GDM1 (cell line): ENCODE measurements at places on chromosomes 16 and 17.

DNA sequence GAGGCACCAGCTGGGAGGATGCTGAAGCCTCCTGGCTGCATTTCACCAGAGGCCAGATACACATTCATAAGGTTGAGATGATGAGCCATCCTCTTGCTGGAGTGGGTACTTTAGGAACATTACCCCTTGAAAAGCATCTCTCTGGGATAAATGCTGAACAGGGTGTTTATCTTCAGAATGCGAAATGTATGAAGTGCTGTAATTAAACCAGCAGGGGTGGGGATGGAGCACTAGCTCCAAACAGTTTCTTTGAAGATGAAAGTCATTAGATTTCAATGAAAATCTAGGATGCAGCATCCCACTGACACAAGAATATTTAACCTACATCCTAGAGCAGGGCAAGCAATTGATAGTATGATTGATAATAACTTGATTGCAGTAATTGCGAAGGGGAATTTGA is 158.1 kb downstream of the CYLD start:
- DNase-seq: no peak

- DNase-seq: no peak
Measured at GRCh38 chr17:78532311-78532710, 44.9 kb downstream of the DNAH17 start.

DNA sequence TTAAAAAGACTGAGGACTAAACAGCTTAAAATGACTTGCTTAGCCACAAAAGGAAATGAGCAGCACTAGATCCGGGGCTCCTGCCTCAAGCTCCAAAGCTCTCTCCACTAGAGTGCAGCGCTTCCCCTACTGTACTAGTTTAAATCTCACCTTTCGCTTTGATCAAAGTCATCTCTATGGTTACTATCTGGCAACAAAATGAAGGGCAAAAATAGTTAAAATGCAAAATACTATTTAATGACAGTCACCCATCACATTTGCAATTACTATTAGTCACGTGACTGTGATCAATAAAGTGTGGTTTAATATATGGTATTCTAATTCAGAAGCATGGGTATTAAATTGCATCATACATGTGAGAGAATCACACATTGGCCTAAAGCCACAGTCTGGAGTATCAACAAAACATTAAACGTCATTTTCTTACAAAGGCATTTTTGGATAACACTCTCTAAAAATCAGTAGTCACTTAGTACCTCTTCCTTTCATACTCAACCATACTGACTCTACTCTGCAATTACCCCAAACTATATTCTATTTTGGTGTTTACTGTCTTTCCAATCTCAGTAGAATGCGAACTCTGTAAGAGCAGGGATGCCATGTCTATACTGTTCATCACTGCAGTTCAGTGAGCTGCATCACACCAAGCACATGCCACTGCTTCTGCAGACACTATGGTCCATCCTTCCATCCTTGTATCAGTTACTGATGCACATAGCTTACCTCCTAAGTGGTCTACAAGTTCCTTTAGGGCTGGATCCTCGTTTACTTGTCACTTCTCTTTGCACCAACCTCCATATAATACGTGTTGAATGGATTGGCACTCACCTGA is 6.2 kb downstream of the PSMD12 start:
- DNase-seq: no peak

DNA sequence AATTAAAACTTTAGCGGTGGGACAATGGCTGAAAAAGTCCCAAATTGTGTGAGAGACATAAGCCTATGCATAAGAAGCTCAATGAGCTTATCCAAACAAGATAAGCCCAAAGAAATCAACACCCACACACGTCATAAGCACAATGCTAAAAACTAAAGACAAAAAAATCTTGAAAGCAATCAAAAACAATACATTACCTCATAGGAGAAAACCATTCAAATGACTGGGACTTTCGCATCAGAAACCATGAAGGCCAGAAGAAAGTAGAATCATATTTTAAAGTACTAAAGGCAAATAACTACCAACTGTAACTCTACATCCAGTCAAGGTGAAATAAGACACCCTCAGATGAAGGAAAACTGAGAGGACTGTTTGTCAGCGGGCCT is 50.2 kb downstream of the ZCCHC14 start:
- no peak for DNase-seq

GRCh38 chr16:6258056-6258455 is 1074.6 kb upstream of the RBFOX1 start:
- no peak for DNase-seq

DNA sequence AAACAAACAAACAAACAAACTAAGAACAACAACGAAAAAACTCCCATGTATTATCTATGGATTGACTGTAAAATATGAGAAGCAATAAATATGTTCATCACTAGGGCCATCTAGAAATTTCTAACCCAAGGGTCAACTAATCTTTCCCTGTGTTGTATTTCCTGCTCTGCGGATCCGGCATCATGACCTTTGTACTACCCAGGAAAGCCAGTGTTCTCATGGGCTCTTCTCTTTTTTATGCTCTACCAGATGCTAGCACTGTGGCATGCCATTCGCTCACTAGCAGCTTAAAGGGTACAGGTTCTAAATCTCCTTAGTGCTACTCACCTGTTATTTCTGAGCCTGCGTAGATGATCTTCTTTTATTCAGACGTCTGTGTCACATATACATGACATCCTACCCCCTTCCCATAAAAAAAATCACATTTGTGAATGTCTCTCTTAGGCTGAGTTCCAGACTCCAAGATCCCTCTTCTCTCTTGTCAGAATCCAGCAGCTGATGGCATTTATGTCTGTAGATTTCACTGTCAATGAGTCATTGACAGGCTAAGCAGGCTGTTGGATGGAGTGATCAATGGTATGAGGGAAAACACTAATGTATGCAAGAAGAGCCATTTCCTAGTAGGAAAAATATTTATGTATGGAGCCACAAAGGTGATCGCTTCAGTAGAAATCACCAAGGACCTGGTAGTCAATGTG is 100.0 kb downstream of the WWOX start:
- DNase-seq: no peak

DNA sequence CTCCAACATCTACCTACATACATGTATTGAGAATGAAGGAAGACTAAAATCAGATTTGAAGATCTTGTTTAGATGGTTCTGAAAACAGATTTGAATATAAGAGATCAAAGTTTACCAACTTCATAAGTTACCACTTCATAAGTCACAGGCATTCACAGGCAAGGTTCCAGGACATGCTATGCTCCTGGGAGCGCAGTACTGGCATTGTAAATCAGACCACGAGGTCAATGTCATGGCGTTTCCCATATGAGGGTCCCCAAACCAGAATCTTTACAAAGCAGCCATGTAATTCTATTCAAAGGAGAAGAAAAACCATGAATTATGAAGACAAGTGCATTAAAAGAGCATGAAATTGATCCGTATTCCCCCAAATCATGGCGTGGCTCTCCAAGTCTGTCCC is 3.0 kb downstream of the CDH11 start:
- no peak for DNase-seq

DNA sequence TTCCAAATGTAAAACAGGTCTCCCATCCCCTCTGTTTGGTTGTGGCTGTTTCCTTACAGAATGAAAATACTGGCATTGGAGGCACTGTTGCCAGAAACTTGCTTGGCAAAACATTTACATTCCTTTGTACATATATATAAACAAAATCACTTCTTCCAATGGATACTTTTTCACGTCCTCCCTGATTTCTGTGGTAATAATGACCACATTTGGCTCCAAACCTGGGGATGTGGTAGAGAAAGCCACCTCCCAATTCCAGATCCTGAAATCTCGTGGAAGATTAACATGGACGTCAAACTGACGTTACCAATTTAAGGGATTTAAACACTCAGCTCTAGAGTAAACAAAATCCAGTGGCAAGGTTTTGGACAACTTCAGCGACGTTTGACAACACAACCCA is 370.8 kb upstream of the ZFHX3 start:
- DNase-seq: no peak

- no peak for DNase-seq
Measured at GRCh38 chr17:42131232-42131631, 8.6 kb downstream of the HSPB9 start.

DNA sequence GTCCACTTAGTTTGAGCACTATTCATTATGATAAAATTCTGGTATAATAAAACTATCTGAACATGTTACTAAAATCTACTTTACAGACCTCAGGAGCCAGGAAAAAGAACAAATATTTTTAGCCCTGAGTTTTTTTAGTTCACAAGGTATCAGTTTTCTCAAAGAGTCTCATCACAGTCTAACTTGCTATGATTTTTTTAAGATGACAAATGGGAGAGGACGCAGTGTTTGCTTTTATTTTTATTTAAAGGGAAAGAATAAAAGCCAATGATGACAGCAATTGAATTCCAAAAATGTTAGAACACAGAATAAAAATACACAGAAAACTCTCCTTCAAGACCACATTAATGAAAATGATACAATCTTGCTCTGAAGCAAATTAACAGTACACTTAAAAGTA is 7.4 kb downstream of the MED13 start:
- no peak for DNase-seq

DNA sequence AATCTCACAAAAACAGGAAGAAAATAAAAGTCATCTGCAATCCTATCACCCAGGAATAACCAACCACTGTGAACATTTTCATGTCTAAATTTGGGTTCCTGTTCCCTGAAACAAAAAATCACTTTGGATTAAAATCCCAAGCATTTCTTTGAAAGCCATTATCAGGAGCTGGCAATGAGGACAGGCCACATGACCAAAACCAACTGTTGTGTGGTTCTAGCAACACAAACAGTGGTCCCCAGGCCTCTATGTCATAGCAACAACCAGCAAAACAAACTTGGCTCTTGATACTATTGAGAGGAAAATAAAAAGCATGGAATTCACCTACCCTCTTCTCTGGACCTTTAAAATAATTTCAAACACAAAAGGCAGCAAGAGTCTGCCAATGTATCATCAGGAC is 252.5 kb downstream of the SLC39A11 start:
- DNase-seq: no peak

- DNase-seq: no peak
Measured at GRCh38 chr17:57582881-57583756, 162.0 kb downstream of the CCDC182 start.

GRCh38 chr16:30406795-30407101 is 658 bp upstream of the ZNF771 start:
- no peak for DNase-seq

DNA sequence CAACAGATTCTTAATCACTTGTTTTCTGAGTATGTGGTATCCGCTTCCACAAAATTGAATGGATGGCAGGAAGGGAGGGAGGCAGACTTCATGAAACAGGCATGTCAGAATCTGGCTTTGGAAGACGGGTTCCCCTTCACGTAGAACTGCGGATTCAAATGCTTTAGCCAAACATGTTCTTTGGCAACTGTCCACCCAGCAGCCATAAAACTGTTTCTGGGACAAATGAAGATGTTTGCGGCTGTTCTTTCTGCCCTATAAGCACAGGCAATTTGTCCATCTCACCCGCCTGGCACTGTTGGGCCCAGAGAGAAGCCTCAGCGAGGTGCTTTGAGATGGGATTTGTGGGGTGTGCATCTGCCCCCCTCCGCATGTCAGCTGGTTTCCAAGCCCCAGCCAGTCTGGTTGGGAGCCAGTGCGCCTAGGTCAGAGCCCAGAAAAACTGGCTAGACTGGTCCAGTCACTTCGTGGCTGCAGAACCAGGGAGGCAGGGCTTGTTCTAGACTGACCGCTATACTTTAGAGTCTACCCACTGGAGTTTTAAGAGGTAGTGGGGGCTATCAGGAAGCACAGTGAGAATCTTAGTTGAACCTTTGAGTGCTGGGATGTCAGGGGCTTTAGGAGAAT is 6.3 kb downstream of the CRHR1 start:
- DNase-seq: no peak

GRCh38 chr16:57643147-57643874 is 14.9 kb downstream of the ADGRG1 start:
- DNase-seq: no peak

GRCh38 chr16:30186782-30187555 is 3.6 kb downstream of the CORO1A start:
- peak; percentile 27 for DNase-seq

GRCh38 chr17:17445296-17445924 is 31.4 kb upstream of the MED9 start:
- no peak for DNase-seq

GRCh38 chr16:1687427-1688316 is 9.6 kb downstream of the JPT2 start:
- DNase-seq: no peak

GRCh38 chr17:49015924-49016774 is 19.0 kb downstream of the IGF2BP1 start:
- no peak for DNase-seq

- no peak for DNase-seq
Measured at GRCh38 chr16:27458258-27458657, 56.3 kb downstream of the IL21R start.

DNA sequence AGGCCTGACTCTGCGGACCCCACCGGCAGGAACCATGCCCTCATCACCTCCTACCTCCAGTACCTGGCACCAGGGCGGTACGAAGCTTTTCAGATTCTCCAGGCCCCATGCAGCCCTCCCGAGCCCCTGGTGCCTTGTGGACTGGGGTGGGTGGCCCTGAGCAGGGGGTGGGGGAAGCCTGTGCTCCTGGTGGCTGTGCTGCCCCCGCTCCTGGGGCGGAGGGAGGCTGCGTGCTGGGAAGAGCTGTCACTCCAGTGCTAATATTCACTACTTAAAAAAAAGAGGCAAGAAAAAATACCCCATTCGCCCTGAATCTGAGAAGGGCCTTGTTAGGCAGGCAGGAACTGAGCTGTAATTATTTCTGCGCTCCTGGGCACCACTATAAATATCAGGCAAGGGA is 111.8 kb downstream of the ENGASE start:
- DNase-seq: no peak

- no peak for DNase-seq
Measured at GRCh38 chr16:1602285-1602684, 9.6 kb downstream of the IFT140 start.

GRCh38 chr16:31090540-31090939 is 1.8 kb upstream of the PRSS53 start:
- DNase-seq: no peak

DNA sequence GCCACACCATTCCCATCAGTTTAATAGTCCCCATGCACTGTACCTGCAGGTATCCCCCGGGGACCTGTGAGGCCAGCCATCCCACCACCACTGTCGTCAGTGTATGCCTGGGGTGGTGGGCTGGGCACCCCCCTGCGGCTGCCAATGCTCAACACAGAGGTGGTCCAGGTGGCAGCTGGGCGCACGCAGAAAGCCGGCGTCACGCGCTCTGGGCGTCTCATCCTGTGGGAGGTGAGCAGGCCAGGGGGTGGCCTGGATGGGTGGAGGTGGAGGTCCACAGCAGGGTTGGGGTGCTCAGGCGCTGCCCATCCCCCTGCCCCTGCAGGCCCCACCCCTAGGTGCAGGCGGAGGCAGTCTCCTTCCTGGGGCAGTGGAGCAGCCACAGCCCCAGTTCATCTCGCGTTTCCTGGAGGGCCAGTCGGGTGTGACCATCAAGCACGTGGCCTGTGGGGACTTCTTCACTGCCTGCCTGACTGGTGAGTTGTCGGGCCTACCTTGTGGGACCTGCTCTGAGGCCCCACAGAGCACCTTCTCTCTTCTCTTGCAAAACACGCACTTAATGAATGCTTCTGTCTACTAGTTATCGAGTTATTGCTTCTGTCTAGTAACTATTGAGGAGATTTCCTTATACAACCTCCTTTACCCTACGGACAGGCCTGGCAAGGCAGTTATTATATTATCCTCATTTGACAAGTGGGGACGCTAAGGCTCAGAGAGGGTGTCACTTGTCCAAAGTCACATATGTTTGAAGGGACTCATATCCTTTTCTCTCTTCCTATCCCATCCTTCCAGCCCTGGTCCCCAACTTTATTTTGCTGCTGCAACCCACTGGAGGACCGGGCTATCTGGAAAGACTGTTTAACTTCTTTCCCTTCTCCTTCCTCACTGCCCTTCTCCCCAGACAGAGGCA is 5.8 kb upstream of the TRAF4 start:
- no peak for DNase-seq

GRCh38 chr17:16945663-16946218 is 26.2 kb downstream of the TNFRSF13B start:
- DNase-seq: no peak
